Pulmonary artery endothelial cell (primary cell): ENCODE measurements at places on chromosomes 2 and 18.

DNA sequence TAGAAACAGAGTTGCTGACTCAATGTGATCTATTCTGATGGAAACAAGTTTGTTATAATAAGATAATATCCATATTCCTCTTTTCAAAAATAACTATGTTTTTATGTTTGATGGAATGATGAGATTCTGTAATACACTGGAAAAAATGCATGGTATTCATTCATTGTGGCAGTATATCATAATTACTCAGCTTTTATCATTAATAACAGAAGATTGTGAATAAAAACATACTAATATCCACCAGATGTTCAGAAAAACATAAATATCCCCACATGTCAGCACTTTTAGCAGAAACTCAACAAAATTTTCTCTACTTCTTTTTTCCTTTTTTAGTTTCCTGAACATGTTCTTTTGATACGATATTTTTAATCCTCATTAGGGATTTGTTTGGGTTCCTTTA is 130.9 kb upstream of the CAVIN2 start:
- no peak for DNase-seq

GRCh38 chr2:240561325-240561971 is 1.3 kb downstream of the DUSP28 start:
- no peak for DNase-seq

DNA sequence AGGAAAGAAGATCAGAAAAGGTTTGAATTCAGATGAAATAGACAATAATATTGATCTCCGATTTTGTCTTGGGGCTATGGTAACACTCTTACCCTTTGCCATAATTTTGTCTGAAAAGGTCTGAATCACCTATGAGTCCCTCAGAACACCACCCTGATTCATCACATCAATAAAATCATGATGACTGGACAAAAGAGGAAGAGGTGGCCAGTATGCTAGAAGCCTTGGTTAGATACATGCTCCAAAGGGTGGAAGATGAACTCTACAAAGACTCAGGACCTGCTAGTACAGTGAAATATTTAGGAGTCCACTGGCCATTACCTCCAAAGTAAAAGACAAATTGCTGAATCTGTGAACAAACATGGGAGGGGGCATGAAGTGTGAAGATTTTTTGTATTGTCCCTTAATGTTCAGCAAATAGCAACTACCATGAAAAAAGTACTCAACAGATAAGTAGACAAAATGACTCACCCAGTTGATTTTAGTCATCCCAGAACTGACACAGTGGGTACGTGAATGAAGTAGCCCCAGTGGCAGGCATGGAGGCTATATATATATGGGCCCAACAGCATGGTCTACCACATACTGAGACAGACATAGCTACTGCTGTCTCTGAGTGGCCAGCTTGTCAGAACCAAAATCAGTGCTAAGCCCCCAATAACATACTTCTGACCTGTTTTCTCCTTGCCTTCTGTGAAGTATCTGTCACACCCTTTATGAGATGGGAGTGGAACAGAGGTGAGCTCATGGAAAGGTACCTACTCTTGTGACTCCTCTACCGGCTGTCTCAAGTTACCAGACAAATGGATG is 36.5 kb upstream of the GLS start:
- no peak for DNase-seq

DNA sequence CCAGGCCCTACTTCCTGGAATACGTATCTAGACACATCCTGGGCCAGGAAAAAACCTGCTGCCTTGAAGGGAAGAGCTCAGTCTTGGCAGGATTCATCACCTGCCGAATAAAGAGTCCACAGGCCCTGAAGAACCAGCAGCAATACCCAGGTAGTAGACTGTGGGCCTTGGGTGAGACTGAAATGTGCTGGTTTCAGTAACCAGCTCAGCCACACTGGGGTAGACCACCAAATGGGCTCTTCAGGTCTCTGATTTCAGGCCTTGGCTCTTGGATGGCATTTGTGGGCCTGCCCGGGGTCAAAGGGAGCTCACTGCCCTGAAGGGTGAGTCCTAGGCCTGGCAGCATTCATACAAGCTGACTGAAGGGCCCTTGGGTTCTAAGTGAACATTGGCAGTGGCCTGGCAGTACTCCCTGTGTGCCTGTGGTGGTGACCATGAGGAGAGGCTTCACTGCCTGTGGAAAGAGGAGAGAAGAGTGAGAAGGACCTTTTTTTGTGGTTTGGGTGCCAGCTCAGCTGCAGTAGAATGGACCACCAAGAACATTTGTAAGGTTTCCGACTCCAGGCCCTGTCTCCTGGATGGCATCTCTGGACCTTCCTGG is 175.1 kb downstream of the ANKRD30B start:
- no peak for DNase-seq

DNA sequence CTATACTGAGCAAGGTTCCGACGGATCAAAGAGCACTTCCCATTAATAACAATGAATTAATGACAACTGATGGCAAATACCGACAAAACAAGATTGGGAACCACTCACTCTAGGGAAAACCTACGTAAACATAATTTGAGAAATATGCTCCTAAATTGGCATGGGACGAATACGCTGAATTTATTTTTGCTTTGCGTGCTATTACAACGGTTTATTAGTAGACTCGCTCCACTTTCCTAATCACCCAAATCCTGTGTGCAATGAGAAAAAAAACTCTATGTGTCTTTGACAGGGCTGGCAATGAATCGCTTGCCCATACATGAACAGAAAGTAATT is 536 bp upstream of the SLC25A12 start:
- no peak for DNase-seq
